ENCODE measurements at places on chromosomes 2 and 18.

- DNase-seq, result no peak
Observed at GRCh38 chr18:48393776-48394175, 15.4 kb downstream of the ZBTB7C start.

DNA sequence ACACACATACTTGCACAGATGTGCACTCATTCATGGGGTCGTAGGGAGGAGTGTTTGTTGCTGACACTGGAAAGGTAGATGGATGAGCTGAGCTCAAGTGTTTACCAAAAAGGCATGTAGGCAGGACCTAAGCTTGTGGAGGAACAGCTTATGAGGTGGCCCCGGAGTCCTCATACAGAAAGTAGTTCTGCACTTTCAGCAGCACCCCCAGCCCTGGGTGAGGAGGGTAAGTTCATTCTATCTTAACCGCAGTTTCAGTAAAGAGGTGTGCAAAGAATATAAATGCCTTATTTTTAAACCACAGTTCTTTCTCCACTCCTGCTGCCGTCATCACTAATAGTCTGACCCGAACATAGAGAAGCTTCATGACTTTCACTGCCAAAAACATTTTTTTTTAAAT lies 31.7 kb upstream of the RNF152 start:
- DNase-seq, result no peak

DNA sequence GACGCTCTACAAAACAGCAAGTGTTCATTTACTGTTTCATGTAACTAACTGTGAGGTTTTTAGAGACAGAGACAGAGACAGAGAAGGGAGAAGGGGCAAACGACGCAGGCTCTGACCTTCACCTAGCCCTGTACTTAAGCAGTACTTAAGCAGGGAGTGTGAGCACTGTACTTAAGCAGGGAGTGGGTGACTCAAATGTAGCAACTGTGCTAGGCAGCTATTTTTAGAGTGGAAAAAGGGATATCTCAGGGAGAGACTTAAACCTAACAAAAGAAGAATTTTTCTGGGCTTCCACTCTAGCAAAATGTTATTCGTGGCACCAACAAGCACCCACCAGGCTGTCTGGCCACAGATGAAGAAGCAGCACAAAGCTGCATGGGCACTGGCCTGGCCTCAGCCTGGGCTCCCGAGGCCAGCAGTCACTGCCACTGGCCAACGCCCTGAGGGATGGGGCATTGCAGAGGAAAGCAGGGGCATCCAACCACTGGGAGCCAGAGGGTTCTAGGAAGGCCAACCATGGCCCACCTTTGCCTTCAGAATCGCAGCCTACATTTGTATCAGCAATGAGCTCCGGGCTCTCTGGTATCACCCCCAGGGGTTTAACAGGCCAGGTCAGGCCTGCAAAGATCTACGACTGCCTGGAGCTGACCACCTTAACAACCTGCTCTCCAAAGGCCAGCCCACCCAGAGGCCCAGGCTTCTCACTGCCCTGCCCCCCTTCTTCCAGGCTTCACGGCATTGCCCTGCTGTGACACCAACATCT lies 154.3 kb downstream of the TTC32 start:
- no peak for DNase-seq

- no peak for DNase-seq
Observed at GRCh38 chr2:69285379-69285894, 101.6 kb downstream of the GFPT1 start.

DNA sequence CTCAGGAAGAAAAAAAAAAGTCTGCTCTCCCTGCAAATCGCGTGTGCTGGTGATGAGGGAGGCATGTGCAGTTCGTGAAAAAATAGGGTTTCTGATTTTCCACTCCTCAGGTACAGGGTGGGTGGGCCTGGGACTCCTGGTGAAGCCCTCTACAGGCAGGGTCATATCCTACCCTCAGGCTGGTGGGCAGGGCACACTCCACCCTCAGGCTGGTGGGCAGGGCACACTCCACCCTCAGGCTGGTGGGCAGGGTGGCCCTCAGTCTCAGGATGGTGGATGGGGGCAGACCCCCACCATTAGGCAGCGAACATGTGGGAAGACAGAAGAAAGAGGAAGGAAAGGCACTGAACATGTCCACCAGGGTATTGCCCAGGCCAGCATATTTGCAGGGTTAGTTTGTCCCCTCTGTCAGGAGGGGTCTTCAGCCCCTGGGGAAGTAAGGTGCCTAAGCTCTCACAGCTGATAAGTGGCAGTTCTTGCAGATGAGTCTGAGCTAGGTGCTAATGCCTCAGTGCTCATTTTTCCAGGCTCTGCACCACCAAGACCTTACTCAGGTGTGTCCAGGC lies 95.2 kb upstream of the RAB6C start:
- DNase-seq, result no peak

DNA sequence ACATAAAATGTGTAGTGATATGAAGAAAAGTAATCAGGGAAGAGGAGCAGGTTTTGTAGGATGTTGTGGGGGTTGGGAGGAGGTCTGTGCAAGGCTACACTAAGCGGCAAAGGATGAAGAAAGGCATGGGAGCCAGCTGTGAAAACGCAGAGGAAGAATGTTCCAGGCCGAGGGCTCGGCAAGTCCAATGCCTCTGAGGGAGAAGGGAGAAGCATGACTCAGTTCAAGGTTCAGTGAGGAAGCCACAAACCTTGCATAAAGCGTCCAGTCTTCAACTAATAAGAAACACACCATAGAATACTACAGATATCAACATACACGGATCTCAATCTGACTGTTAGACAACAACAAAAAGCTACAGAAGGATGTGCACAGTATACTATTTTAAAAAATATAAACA lies 16.2 kb downstream of the EPB41L3 start:
- DNase-seq, result peak; percentile 92

DNA sequence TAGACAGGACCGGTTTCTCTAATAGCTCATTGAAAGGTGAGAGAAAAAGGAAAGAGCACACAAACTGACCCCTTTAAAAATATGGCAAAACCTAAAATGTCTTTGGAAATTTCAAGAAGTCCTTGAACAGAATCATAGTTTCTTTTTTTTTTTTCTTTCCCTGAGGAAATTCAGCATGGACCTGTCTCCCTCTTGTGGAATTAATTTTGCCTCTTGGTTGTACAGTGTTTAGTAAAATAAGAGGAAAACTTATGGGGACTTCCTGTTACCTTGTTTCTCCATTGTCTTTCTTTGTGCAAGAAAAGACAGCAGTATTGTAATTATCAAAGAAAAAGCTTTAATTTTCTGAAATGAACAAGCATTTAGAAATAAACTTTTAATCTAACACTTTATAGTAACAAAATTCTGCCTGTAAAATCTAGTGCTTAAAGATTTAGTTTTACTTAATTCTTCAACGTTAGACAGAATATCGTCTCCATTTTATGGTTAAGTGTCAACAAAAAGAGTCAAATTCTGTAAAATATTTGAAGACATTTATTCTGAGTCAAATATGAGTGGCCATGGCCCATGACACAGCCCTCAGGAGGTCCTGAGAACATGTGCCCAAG lies 176.3 kb upstream of the NABP1 start:
- peak; percentile 34 for DNase-seq

DNA sequence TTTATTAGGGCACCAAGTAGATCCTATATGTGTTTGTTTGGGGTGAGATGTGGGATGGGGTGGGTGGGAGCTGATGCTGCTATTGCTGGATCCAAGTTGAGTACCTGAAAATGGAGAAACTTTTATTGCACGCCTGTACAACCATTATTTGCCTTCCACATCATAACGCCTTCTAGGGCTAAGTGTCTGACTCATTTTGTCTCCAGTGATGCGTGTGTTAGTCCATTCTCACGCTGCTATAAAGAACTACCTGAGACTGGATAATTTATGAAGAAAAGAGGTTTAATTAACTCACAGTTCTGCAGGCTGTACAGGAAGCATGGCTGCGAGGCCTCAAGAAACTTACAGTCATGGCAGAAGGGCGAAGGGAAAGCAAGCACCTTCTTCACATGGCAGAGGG lies 58.2 kb downstream of the KDM3A start:
- DNase-seq, result no peak

DNA sequence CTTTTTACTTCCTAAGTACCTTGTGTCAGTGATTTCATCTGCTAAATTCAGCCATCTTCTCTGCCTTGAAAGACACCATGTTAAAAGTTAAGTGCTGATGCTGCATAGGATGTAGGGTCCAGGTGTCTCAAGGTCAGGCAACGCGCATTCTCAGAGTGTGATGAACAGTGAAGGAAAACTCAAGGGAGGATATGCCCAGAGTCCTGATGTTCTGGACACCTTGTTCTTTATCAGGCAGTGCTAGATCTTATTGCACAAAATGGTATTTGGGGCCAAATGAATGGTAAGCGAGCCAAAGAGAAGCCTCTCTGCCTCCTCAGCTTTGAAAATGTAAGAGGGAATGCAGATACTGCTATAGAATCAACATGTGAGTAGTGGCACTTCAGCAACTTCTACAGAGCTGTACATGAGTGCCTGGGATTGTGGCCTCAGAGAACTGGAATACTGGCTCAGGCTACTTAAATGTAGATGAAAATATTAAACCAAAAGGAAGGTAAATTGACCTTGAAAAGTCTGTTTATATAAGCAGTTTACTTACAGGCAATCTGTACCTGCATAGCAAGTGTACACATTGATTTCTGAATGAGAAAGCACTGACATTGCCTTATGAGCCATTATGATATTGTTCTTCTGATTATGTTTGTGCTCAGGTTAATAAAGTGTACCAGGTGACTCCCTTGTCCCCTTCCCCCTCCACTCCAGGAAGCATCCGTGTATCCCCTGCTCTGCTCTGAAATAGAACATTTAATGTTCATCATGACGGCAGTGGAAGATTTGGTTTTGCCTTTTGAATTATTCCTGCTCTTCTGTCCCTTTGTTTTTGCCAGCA lies 86.7 kb upstream of the RANBP2 start:
- DNase-seq, result no peak

DNA sequence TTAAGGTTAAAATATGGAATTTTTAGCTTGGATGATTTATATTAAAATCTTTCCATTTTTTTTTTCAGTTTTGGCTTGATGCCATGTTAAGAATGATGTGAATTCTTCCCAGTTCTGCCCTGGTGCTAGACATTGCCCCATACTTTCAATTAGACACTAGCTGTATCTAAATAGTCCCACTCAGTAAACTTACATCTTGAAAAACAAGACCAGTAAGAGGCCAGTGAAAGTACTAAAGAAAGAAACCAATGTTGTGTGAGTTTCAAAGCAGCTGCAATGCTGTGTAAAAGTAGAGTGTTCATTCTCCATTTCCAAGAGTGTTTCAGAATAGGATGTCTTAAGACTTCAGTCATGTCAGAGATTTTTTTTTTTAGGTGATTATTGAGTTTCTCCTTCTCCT lies 40.0 kb upstream of the CYBRD1 start:
- no peak for DNase-seq

GRCh38 chr18:12463191-12463590 lies 55.5 kb downstream of the PRELID3A start:
- DNase-seq, result no peak

GRCh38 chr2:156883804-156884203 lies 373.7 kb upstream of the GALNT5 start:
- DNase-seq, result no peak

DNA sequence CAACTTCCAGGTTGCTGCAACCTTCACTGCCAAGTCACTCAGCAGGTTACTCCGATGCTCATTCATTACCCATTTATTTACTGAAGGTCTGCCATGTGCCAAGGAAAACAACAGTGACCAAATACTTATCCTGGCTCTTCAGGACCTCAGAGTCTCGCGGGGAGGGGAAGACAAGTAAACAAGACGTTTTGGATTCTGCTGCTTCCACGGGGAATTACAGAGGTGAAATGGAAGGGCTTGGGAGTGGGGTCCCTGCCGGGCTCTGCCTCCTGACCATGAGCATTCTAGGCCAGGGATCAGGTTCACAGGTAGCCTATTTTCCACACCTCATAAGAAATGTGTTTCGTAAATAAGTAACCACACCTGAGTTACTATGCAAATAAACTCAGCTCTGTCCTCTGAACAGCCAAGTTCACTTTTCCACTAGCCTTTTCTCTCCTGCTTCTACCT lies 68.1 kb downstream of the CLHC1 start:
- no peak for DNase-seq
